HFF-Myc (cell line): ENCODE measurements at places on chromosomes 13 and 19.

DNA sequence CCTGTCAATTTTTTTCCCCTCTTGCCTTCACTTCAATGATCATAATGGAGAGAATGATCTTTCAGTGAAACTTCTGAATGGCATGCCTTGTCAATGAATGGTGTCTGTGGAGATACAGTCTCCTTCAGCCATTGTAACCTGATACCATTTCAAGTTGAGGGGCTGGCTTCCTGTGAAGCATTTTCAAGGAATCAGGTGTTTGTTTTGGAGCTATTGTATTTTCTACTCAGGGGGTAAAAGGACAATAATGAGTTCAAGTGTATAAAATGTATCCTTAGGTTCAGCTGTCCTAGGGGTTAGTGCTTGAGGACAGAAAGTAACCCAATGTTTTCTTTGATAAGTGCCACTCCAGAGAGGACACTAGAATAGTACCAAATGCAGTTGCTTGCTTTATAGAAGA is 23.8 kb upstream of the CBY2 start:
- DNase-seq = no peak

- DNase-seq = no peak
These were observed 5.6 kb downstream of the LIPE start for GRCh38 chr19:42421591-42422031.

DNA sequence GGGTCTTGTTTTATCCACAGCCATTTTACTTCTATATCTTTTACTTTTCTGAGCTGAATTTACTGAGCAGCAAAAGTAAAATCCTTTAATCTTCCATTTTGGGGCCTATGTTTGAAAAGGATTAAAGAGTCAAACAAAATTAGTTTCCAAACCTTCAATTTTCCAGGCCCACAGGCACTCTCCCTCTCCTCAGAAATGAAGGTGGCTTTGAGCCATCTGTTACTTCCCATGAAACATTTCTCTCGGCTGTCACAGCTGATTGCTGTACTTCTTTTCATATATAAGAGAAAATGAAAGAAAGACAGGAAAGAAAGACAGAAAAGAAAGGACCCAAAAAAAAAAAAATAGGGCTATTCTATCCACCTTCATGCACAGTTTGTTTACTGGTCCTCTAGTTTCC is 194.9 kb downstream of the LACC1 start:
- DNase-seq = no peak

DNA sequence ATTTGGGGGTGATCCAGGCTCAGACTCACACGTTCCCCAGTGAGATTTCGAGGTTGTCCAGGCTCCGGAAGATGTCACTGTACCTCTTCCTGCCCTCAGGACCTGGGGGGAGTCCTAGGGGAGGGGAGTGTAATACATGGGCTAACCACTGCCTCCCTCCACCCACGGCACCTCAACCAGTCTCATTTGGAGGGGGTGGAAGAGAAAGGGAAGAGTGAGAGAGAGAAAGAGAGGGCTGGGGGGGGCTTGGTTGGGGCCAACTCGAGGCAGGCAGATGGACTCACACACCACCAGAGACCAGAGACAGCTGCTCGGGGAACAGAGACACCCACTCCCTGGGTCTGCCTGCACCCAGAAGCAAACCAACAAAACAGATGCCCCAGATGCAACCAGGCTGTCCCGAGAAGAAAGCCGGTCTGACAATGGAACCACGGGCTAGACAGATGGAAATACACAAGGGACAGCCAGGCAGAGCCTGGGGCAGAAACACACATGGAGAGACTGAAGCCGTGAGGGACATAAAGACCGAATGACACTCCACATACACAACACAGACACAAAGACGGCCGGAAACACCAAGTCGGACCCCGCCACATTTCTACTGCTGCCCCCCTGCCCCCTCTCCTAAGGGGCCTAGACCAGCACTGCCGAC is 825 bp downstream of the GMIP start:
- DNase-seq = no peak

GRCh38 chr19:13615890-13616289 is 109.6 kb upstream of the CACNA1A start:
- DNase-seq = no peak

DNA sequence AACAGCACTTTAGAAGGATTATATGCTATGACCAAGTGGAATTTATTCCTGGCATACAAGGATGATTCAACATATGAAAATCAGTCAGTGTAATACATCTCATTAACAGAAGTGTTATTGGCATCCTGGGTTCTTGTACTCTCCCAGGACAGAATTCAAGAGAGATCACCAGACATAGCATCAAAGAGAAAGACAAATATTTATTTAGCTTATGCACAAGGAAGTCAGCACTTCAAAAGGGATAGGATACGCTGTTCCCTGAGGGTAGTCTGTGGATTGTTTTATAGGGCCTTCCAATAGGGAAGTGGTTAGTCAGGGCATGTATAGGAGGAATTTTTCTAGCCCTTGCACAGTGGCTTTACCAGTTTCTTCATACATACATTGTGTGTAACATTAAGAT is 1238.0 kb downstream of the PCDH17 start:
- no peak for DNase-seq

DNA sequence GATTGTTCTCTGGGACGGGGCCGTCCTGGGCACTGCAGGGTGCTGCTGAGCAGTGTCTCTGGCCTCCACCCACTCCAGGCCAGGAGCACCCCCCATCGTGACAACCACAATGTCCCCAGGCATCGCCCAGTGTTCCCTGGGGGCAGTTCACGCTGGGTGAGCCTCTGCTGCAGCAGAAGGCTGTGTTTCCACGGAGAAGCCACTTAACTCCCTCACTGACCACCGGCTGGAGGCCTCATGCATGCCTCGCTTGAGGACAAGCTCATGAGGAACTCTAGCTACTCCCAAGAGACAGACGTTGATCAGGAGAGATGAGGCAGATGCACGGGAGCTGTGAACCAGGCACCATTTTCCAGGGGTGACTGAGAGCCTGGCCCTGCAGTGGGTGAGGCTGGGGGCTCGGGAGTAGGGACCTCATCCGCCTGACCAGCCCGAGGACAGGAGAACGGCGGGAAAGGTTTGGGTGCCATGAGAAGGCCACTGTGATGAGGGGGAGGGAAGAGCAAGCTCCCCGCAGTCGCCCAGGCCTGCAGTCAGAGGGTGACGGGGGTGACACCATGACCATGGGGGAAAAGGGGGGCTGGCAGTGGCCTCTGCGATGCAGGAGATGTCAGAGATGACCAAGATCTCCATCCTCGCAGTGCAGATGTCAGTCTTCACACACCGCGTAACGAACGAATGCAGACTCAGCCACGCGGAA is 5.1 kb downstream of the SLC39A3 start:
- DNase-seq = no peak

GRCh38 chr13:59099182-59099974 is 1064.3 kb downstream of the DIAPH3 start:
- no peak for DNase-seq

GRCh38 chr13:76385586-76385985 is 500.6 kb downstream of the KCTD12 start:
- no peak for DNase-seq

DNA sequence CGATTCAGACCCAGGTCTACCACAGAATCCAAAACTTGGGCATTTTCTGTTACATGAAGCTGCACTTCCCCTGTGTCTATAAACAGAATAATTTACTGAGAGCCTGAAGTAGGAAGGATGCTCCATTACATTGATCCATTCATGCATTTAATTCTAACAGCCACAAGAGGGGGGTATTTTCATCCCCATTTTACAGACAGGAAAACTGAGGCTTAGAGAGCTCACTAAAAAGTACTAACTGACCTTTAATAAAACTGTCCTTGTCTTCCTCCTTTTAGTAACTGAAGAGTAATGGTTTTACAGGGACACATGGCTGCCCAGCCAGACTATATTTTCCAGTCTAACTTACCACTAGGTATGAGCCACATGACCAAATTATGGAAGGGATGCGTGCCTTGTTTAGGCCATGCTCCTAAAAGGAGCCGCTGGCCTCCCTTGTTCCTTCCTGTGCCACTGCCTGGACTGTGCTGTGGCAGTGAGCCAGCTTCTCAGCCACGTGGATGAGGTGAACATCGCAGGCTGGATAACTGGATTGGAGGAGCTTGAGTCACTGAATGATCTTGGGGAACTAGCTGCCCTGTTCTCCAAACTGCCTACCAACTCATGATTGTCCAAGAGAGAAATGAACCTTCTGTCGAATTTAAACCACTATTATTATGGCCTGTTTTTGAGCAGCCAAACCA is 108.3 kb downstream of the DOCK9 start:
- no peak for DNase-seq

DNA sequence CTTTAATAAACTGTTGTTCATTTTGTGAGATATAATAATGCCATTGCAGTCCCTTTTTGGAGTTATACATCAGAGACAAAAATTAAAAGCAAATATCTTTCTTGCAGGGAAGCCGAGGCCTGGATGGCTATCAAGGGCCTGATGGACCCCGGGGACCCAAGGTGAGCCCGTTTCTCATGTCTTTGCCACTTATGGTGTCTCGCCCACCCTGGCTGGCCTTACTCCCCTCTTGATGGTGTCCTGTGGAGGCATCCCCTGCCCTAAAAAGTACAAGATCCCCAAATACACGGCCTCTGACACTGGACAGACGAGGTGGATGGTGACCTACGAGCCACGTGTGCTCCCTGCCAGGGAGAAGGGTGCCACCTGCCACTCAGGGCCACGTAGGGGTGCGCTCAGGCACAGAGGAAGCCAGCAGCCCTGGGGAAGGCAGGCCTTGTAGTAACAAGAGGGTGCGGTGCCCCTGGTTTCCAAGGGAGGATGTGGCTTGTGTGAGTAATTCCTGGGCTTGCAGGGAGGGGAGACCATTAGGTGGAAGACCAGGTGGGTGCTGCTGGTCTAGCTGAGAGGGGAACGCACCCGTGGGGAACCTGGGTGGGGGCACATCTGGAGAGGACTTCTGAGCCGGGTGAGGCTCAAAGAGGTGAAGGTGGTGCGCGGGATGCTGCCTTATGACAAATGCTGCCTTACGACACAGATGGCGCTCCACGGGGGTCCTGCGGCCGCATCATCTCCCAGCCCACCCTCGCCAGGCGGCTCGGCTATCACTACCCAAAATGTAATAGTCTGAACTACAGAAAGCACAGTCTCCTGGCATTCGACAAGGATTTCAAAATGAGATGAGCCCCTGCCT is 115.6 kb downstream of the RAB20 start:
- no peak for DNase-seq

- DNase-seq = no peak
These were observed 153.6 kb downstream of the KCTD15 start for GRCh38 chr19:33950091-33950750.

GRCh38 chr13:59837101-59837500 is 326.6 kb downstream of the DIAPH3 start:
- DNase-seq = no peak

- no peak for DNase-seq
These were observed 28.1 kb downstream of the MYO16 start for GRCh38 chr13:108657519-108657918.
